ENCODE measurements at places on chromosomes 5 and 9.
A peak's percentile ranks its signal among the peaks of the same experiment; 100 is the strongest.

DNA sequence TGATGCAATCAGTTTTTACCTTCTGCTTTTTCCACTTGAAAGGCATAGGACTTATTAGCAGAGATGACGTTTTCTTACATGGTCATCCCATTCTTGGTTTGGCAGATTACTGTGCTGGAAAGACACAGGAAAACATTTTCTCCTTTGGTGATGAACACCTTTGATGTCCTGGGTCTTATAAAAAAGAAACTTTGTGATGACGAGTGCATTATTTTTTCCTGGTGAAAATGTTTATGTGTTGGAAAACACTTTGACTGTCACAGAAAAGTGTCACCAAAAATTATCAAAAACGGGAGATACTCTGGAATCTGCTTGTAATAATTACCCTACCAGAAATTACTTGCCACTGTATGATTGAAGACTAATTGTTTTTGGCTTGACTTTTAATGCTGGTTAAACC lies 2020.9 kb downstream of the MAT2B start:
- DNase-seq: no peak

GRCh38 chr5:125668884-125669283 lies 754.3 kb upstream of the GRAMD2B start:
- DNase-seq: no peak

GRCh38 chr5:133234273-133234672 lies 182.5 kb downstream of the HSPA4 start:
- DNase-seq: no peak

DNA sequence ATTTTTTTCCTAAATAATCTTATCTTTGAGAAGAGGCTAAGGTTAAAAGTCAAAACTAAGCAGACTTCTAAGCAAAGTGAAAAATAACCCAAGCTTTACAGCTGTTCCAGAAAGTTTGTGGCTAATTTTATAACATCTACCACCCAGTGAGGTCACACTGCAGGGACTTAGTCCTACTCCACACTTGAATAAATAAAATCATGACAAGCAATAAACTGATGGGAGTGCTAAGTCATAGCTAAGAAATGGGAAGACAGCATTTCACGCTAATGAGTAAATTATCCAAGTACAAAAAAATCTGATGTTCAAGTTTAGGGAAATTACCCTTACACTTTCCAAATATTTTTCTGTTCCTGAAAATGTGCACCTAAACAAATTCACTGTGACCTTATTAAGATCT lies 47.7 kb downstream of the ZNF608 start:
- DNase-seq: no peak

- DNase-seq: no peak
Observed at GRCh38 chr5:90022002-90022710, 387.4 kb downstream of the CETN3 start.

DNA sequence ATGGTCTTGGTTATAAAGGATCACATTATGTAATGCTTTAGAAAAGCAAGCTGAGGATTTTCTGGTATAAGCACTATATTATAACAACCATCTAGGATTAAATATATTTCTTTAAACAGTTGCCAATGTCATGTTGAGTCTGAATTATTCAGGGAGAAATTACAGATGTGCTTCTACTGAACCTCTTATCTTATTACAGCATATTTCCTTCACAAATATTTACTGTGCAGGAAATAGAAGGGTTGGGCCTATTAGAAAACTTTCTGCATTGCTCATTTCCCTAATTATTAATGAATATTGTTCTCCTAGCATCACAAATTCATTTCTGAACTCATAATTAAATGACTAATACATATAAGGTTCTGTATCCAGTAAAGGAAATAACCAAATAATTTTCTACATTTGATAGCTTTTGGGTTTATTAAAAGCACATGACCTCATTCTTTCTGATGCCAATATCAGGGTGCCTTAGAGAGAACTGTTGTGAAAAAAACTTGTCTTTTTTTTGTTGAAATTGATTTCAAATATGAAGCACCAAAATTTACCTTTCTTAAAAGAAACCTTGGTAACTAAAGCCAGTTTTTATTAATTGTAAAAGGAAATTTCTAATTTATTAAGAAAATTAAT lies 476.8 kb upstream of the PTGER4 start:
- no peak for DNase-seq

GRCh38 chr5:43638546-43638945 lies 35.6 kb downstream of the NNT start:
- DNase-seq: no peak

GRCh38 chr9:130255631-130256134 lies 9.9 kb upstream of the HMCN2 start:
- DNase-seq: no peak

DNA sequence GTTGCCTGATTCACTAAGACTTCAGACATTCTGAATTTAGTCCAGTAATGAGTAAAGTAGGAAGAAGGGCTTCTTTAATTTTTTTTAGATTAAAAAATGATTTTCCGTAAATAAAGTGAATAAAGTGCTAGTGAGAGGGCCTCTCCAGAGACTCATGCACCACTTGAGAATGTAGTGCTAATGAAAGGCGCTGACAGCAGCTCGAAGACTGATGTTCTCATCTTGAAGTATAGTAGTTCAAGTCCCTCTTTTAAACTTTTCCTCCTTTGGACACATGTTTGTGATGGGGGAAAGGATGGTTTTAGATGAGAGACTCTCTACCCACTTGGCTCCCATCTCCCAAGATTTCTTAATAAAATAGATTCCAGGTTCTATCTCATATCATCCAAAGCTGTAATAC lies 48.5 kb downstream of the G3BP1 start:
- DNase-seq: no peak

DNA sequence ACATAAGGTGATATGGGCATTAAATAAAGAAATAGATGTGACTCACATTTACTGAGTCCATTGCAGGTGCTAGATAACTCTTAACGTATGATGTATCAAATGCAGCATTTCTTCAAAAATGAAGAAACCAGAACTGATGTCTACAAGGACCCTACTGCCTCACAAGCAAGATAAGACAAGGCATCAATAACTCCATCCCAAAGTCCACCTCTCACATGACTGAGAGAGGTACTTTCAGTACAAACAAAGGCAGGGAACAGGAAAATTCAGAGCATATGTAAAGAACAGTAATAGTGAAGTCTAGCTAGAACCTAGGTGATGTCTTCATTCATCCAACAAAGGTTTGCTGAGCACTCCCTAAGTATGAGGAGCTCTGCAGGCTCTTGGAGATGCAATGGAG lies 54.7 kb downstream of the KLHL3 start:
- no peak for DNase-seq

GRCh38 chr5:8062521-8062920 lies 193.6 kb downstream of the MTRR start:
- no peak for DNase-seq

- DNase-seq: no peak
Observed at GRCh38 chr9:77152289-77152688, 25.0 kb upstream of the VPS13A start.

- DNase-seq: no peak
Observed at GRCh38 chr5:134131578-134132350, 17.3 kb downstream of the TCF7 start.

- no peak for DNase-seq
Observed at GRCh38 chr9:114178756-114179450, 23.6 kb downstream of the COL27A1 start.

DNA sequence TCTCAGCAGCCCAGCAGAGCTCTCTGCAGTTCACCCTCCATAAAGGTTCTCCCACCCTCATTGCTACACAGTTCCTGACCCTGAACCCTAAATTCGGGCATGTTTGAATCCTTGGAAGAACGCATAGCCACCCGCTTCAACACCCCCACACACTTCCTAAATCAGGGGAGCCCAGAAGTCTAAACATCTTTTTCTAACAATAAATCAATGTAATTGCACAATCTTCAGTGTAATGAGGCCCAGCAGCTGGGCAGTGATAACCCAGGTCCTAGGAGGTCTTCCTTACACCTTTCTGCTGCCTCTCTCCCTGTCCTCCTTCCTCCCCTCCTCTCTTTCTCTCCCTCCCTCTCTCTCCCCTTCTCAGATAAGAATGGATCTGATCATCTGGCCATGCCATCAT lies 88.0 kb downstream of the IRX2 start:
- DNase-seq: no peak

DNA sequence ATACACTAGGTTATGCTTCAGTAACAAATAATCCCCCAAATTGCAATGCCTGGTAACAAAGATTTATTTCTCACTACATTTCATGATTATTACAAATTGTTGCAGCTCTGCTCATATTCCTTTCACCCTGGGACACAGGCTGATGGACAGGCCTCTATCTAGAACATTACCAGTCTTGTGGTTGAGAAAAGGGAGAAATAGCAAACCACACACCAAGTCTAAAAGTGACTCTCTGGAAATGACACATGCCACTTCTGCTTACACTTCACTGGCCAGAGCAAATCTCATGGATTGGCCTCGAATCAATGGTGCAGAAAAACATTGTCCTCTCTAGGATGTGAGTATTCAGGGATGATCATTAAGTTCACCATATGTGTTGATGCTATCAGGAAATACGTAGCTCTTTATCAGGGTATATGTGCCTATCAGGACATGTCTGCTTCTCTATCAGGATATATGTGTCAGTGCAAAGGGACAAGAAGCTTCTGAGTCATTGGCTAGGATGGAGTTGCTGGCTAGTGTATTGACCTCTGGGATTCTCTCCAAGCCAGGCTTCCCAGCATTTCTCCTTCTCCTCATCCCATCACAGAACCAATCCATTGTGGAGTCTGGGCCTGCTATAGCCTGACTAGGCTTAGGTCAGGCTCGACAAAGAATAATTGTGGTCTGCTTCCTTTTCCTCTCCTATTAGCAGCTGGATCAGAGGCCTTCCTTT lies 91.1 kb upstream of the CEP78 start:
- DNase-seq: no peak

- DNase-seq: no peak
Observed at GRCh38 chr9:15433661-15434060, 11.0 kb downstream of the SNAPC3 start.

DNA sequence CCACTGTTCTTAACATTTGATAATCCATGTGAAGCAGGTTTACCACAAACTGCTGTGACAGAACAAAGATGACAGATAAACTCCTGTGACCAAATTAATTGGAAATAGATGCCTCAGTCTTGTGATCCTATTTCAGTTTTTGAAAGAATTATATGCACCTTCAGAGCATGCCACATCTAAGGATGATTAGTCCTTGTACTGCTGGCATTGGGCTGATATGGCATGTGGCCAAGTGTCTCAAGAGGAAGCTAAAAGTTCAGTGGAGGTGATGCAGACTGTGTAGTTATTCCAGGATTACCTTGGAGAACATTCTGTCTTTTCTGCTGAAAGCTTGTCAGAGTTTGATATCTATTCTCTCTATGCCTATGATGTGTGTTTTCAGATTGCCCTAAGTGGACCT lies 314.4 kb upstream of the EFNA5 start:
- DNase-seq: no peak

DNA sequence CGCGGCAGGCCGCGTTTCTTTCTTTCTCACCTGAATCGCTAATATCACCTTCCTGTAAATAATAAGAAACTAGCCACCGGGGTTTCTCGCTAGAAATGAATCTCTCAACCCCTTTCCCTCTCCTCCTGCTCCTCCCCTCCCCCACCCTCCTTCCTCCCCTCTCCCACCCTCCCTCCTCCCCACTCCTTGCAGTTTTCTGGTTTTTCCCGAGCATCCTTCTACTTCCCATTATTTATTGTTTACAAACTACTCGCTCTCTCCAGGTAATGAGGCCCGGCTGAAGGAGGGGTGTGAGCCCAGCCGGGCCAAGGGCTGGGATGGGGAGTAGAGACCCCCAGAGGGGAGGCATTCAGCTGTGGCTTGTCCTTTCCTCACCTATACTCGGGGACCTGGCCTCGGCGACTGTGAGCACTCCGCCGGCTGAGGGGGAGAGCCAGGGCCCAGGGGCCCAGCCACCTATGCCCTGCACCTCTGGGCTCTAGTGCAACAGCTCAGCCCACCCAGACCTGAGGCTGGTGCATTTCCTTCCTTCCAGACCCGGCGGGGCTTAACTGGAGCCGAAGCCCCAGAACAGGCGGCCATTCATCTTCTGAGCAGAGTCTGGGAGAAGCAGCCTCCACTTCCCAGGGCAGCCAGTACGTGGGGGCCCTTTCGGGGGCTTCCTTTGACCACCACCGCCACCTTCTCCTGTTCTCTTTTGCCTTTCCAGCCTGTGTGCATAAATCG lies 2.1 kb upstream of the IRX4 start:
- DNase-seq: no peak

GRCh38 chr5:160376416-160376815 lies 6.0 kb upstream of the C1QTNF2 start:
- no peak for DNase-seq

GRCh38 chr5:126450346-126450745 lies 27.1 kb downstream of the GRAMD2B start:
- peak; percentile 38 for DNase-seq

DNA sequence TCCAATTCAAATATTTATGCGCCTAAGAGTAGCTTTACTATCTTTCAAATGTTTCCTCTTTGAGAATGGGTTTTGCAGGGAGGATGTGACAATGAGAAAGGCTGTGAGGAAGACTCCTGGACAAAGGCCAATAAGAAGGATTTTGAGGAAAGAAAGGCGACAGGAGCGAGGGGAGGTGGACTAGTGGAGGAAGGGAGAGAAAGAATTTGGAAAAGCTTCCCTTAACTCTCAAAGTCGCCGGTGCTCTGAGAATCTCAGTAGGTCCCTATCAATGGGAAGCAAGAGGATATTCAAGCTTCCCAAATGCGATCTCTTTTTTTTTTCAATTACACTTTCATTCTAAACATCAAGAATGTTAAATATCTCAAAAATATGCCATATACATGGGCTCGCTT lies 2.8 kb upstream of the CDC20B start:
- no peak for DNase-seq

- DNase-seq: no peak
Observed at GRCh38 chr9:136646827-136647711, 15.6 kb upstream of the EGFL7 start.

- DNase-seq: no peak
Observed at GRCh38 chr9:99537996-99538395, 283.7 kb upstream of the NR4A3 start.

DNA sequence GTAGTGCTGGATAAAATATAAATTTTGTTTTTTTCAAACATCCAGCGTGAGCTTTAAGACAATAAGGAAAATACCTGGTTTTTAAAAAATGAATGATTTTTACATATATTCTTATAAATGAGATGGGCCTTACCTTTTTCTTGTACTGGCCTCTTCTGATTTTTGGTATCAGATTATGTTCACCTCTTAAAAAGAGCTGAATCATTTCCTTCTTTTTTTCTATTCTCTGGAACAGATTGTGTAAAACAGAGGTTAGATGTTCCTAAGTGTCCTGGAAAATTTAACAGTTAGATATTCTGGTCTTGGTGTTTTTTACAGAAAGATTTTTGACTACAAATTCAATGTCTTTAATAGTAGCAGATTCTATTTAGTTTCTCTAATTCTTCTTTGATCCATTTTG lies 74.6 kb downstream of the NDUFAF2 start:
- no peak for DNase-seq
